Mucosa of gallbladder (tissue), 1 donor: ENCODE measurements at places on chromosomes 11 and 22.

DNA sequence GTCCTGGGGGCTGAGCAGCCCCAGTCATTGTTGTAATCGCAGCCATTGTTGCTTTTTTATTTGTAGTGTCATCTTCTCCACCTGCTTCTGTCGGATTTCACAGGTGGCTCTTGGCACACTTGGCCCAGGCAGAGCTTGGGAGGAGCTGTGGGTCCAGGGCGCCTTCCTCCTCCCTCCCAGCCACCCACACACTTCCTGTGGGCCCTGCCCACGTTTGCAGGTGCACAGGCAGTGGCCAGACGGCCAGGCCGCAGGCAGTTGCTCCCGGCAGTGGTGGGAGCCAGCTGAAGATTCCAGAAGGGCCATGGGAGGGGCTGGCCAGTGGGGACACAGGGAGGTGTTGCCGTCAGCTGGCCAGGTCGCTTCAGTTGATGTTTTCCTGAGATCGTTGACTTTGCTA, 1191.9 kb downstream of the BRD1 start:
- DNase-seq = no peak

DNA sequence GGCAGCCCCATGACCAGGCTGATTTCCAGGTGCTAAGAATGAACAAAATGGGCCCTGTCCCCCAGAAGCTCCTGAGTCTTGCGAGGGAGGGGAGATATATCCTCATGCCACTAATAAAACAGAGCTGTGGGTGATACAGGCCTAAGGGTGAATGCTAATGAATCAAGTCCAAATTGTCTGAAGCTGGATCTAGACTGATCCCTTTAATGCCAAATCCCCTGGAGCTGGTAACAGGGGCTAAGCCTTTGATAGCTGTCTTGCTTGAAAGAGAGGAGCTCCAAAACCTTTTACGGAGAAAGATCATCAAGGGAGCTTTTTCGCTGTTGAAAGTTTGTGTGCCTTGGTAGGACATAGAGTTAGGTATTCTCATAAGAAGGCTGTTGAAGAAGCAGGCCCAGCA, 79.7 kb downstream of the PPFIBP2 start:
- DNase-seq = no peak

GRCh38 chr11:34458525-34458924, 19.8 kb downstream of the CAT start:
- DNase-seq = no peak

- DNase-seq = no peak
Observed at GRCh38 chr11:68273026-68273738, 1.4 kb upstream of the C11orf24 start.

GRCh38 chr11:123778511-123778910, 24.2 kb upstream of the OR6X1 start:
- DNase-seq = no peak

- DNase-seq = no peak
Observed at GRCh38 chr22:17235149-17235655, 16.0 kb upstream of the ADA2 start.
